ENCODE measurements at places on chromosomes 16 and 17. TPM values are rescaled to one million over a fixed set of nuclear protein-coding genes. Genes with fewer than 3 reads are reported as not detected.

RGS11 gene
- total RNA-seq, result 3.6 TPM

CCL5 gene
- total RNA-seq, result 2.8 TPM

IGF2BP1 gene
- total RNA-seq, result under 0.01 TPM

SDR42E1 gene
- total RNA-seq, result under 0.01 TPM

CCL8 gene
- 1.1 TPM for total RNA-seq

CCT6B gene
- total RNA-seq, result 2.6 TPM

GSG1L2 gene
- not detected for total RNA-seq

DPEP2 gene
- total RNA-seq, result not detected

VTN gene
- 0.34 TPM for total RNA-seq

OR3A3 gene
- not detected for total RNA-seq

ERN1 gene
- total RNA-seq, result 10.2 TPM

LRRC46 gene
- not detected for total RNA-seq

NUP93 gene
- 136 TPM for total RNA-seq

COPZ2 gene
- total RNA-seq, result 11.4 TPM

CD300LB gene
- total RNA-seq, result not detected

PTRH2 gene
- total RNA-seq, result 35.0 TPM

Measured in melanocyte of skin (primary cell).